Calu3 (cell line): ENCODE measurements at places on chromosomes 4 and X. TPM values are rescaled to one million over a fixed set of nuclear protein-coding genes. Genes with fewer than 3 reads are reported as not detected.
A peak's percentile ranks its signal among the peaks of the same experiment; 100 is the strongest.

DNA sequence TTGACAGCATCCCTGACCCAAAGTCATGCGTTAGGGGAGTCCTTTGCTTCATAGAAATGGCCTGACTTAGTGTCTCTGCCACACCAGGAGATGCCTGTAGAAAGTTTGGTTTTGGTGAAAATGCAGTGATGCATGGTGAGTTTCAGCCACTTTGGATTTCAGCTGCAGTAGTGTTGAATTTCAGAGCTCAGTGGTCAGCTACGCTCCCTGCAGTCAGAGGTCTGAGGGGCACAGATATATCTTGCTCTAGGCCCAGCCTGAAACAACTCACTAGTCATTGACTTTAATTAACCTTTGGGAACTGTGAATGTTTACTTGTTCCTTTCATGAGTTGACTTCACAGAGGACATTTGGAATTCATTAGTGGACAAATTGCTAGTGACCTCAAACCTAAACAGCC, 17.5 kb downstream of the RBMX2 start:
- no peak for DNase-seq

XAGE3 gene
- total RNA-seq = not detected in 2 replicates

PCDH7 gene
- 0.45 and 1.8 TPM in 2 replicates for total RNA-seq

DNA sequence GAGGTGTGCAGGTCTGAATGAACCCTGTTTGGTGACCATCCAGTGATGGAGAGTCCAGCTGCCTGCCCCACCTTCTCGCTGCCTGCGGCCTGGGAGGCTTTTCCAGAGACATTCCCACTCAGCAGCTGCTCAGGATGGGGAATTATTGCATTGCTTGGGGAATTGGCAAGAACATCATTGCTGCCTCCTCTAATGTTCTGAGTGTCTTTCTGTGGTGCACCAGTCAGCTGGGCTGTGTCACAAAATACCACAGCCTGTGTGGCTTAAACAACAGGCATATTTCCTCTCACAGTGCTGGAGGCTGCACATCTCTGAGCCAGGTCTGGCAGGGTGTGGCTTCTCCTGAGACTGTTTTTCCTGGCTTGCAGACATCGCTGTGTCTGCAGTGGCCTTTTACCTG, 86.8 kb upstream of the AFAP1 start:
- DNase-seq = no peak

IL21 gene
- total RNA-seq = not detected in 2 replicates

- no peak for DNase-seq
Observed at GRCh38 chr4:70627620-70628019, 924 bp upstream of the ENAM start.

DNA sequence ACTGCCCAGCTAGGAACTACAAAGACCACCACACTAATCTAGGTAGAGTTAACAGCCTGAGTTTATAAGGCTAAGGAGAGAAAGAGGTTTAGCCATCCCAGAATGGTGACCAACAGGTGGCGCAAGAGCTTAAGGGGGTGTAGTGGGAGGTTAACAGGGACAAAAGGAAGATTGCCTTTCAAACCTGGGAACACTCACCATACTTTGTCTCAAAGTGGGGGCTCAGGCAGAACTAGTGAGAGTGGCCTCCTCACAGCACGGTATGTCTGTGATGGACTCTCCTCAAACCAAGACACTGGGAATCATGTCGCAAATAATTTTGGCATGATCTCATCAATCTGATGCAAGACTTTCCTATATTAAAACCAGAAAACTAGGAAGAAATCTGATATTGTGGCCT, 23.4 kb downstream of the CCNI start:
- peak; percentile 71 for DNase-seq

DNA sequence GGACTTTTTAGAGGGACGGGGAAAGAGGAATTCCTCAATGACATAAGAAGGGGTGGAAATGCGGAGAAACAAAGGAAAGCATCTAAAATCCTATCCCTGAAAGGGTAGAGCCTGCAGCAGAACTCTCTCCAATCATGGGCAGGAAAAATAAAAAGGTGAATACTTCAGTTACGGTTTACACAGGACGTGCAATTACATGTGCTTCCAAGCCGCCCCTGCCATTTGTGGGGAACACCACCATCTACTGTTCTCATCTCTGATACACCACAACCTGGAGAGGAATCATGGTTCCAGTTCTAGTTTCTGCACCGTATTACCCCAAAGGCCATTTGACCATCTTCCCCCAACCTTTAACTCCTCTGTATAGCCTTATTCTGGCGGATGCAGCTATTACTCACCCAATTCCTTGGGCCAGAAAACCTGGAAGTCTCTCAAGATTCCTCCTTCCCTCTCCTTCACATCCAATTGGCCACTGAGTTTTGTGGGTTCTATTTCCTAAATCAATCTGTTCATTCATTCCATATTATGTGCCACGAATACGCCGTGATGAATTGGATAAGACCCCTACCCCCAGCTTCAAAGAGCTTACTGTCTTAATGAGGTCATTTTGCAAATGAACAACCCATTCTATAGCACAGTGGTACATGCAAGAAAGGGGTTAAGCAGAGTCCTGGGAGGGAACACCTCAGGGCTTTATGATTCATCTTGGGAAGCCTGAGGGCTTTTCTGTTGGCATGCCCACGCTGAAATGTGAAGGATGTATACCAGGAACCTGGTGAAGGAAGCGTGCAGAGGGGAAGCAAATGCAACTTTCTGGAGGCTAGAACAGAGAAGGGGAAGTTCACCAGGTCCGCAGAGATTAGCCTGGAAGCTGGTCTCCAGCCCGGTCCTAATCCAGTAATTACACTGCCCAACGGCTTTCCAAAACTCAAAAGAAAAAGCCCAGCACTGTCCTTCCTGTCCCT, 1.4 kb upstream of the MSL3 start:
- DNase-seq = no peak

GRCh38 chrX:107730298-107730655, 45.3 kb downstream of the TSC22D3 start:
- DNase-seq = no peak

PDGFRA gene
- total RNA-seq = not detected in 2 replicates

PCDH18 gene
- total RNA-seq = 0.24 and 0.49 TPM in 2 replicates

GRCh38 chr4:82594456-82594855, 32.7 kb upstream of the TMEM150C start:
- no peak for DNase-seq

TSPAN6 gene
- 69.1 and 70.6 TPM in 2 replicates for total RNA-seq

- no peak for DNase-seq
Observed at GRCh38 chrX:9072281-9072680, 38.4 kb upstream of the FAM9B start.

GPC4 gene
- 21.8 and 26.2 TPM in 2 replicates for total RNA-seq

DNA sequence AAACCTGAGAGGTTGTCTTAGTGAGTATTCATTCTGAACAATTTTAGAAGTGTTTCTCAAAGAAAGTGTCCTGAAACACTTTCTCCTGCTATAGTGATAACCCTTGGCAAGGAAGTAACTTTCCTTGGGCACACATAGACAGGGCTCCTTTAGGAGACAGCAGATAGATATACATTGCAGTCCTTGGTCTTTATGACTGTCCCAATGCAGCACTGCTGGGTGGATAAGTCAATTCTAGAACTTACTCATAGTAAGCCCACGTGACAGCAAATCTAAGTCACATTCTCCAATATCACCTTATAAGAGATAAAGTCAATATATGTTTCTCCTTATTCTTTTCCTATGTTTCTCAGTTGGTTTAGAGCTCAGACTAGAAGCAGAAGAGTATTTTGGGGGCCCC, 46.7 kb downstream of the GPRASP3 start:
- no peak for DNase-seq

FABP2 gene
- not detected in 2 replicates for total RNA-seq

GRCh38 chr4:27018076-27018475, 157.4 kb downstream of the STIM2 start:
- no peak for DNase-seq

GRCh38 chrX:29471829-29472228, 743.5 kb upstream of the MAGEB2 start:
- DNase-seq = no peak

ANK2 gene
- total RNA-seq = 4.1 and 4.4 TPM in 2 replicates

GRCh38 chr4:53520116-53520515, 71.2 kb downstream of the LNX1 start:
- no peak for DNase-seq

SSX4B gene
- not detected in 2 replicates for total RNA-seq

DNA sequence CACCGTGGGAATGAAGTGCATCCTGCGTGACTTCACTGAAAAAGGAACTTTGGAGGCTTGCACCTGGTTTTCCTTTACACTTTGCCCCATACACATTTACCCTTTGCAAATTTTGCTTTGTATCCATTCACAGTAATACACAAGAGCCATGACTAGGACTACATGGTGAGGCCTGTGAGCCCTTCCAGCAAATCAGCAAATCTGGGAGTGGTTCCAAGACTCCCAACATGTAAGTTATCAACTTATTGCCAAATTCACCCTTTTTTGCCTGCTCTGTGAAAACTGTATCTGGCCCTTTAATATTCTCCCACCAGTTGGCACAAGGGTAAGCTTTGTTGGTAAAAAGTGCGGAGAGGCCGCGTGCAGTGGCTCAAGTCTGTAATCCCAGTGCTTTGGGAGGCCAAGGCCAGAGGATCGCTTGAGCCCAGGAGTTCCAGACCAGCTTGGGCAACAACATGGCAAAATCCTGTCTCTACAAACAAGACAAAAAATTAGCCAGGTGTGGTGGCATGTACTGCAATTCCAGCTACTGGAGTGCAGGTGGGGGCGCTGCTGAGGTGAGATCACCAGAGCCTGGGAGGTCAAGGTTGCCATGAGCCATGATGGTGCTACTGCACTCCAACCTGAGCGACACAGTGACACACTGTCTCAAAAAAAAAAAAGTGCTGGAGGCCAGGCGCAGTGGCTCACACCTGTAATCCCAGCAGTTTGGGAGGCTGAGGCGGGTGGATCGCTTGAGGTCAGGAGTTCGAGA, 5.0 kb downstream of the PRMT9 start:
- no peak for DNase-seq

GRCh38 chrX:104172788-104173187, 6.5 kb downstream of the FAM199X start:
- no peak for DNase-seq

DNA sequence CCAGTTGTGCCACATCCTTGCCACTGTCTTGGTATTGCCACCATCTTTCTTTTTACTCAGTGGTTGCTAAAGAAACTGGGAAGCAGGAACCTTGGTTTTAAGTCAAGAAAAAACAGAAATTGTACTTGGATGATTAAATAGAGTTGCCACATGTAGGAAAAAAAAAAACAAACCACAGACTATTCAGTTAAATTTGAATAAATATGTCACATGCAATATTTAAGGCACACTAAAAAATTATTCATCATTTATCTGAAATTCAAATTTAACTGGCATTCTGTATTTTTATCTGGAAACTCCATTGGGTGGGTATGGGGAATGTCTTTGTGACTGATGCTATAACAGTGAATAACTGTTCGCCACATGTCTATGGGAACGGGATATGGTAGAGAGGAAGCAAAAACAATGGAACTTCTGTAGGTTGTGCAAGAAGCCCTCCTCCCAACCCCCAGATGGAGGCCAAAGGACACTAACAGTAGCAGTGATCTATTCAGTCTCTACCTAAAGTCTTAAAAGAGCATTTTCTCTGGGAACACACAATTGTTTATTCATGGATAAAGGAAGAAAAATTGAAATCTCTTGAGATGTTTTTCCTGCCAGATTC, 57.0 kb upstream of the PLAC8 start:
- DNase-seq = no peak

- no peak for DNase-seq
Observed at GRCh38 chr4:7276515-7276914, 84.2 kb downstream of the SORCS2 start.

DNA sequence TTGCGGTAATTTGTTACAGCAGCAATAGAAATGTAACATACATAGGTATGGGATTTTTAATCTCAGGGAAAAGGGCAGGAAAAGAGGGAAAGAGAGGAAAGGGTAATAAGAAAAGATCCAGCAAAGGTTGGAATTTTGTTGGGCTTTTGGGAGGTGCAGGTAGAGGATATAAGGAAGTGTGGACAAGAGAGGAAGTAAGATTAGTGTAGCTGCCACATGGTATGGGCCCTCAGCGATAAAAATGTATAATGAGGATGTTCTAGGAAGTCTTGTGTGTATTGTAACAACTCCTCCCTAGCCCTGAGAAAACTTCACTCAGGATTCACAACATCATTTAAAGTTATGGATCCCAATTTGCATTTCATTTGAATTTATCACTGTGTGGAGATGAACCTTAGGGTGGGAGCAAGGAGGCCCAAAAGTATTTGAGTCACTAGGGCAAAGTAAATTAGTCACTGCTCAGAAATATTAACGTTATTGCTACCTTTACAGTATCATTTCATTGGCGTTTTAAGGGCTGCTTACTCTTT, 2.8 kb upstream of the IL21 start:
- no peak for DNase-seq

- no peak for DNase-seq
Observed at GRCh38 chr4:68907788-68908700, 43.6 kb downstream of the UGT2A3 start.
